Stimulated activated CD8-positive, alpha-beta memory T cell treated with anti-CD3 and anti-CD28 coated beads, Interleukin-4, amount 100 ng/mL, for 48 hours (primary cell): ENCODE measurements at places on chromosomes 1 and 21.

- no peak for DNase-seq
Observed at GRCh38 chr1:192133350-192133926, 24.8 kb upstream of the RGS18 start.

DNA sequence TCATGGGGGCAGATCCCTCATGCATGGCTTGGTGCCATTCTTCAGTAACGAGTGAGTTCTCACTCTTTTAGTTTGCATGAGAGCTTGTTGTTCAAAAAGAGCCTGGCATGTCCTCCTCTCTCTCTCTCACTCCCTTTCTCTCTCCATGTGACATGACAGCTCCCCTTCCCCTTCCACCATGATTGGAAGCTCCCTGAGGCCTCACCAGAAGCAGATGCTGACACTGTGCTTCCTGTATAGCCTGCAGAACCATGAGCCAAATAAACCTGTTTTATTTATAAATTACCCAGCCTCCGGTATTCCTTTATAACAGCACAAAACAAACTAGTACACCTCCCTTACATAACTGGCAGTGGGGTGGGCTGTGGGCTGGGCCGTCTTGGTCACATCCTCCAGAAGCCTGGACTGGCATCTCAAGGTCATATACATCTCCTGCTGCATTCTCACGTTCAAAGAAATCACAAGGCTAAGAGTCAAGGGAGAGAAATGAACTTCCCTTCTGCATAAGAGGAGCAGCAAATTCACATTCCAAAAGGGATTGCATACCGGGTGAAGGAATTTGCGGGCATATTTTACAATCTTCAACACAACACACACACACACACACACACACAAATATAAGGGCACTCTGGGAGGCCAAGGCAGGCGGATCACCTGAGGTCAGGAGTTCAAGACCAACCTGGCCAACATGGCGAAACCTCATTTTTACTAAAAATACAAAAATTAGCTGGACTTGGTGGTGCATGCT, 2.3 kb upstream of the CCSAP start:
- DNase-seq, result no peak

DNA sequence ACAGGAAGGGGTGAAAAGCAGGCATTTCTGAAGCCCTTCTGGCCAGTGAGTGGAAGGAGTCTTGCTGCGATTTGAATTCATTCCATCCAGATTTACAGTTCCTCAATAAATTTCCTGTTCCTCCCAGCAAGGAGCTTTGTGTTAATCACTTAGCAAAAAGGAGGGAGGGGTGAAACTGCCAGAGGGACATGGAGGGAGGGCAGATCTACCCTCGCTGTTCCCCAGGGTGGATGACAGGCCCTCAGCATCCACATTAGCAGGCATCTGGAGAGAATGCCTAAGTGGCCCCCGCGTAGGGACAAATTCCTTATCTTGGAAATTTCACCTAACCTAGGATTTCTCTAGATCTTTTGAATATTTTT, 1.2 kb downstream of the ETV3 start:
- DNase-seq, result peak; percentile 24

DNA sequence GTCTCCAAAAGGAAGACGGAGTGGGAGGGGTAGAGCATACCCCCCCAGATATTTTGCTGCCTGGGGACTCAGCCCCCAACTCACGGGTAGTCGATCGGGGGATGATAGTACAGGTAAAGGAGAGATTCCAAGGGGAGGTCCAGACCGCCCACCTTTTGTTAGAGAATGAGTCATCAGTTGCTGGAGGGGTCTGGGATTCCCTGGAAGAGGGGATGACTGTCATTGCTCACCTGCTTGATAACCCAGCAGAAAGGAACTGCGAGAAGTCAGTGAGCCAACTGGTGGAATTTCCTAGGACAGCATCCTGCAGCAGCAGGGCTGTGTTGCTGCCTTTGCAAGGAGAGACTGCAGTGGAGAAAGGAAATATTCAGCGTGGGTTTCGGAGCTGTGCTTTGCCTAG, 64.4 kb downstream of the MACF1 start:
- DNase-seq, result no peak

DNA sequence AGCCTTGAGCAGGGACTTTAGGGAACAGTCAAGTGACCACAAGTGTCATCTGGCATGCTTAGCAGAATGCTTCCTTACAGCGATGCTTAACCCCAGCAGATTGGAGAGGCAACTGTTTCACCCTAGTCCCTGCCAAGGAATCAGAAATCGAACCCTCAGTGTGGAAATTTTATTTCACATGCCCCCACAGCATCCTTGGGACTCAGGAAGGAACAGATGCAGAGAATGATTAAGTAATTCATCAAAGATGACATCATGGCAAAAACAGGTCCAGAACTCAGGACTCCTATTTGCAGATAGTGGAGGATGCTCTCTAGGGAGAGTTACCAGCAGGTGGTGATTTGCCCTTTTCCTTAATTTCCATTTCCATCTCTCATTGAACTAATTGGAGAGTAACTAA, 333.0 kb upstream of the KAZN start:
- no peak for DNase-seq

GRCh38 chr1:119829625-119830024, 18.4 kb upstream of the REG4 start:
- no peak for DNase-seq

- no peak for DNase-seq
Observed at GRCh38 chr1:10082785-10083479, 50.2 kb downstream of the UBE4B start.

DNA sequence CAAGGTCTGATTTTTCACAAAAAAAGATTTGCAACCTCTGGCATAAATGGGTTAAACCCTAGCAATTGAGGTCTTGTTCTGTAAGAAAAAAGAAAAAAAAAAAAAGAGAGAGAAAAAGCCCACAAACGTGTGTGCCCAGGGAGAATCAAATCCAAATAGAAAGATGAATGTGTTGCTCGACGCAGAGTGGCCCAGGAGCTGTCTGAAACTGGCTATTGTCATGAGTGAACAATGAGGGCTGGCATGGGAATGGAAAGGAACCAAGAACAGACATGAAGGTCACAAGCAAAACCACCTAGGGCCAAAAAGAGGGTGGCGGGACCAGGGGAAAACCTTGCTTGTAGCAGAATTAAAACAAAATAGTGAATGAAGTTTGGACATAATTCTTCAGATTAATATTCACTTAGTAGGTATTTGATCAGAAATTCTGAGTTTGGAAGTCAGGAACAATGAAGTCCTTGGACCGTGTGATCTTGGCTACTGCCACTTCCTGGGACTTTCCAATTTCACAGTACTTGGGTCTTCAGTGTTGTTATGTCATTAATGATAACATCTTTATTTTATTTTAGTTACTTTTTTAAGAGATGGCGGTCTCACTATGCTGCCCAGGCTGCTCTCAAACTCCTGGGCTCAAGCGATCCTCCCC, 3.1 kb downstream of the ENO1 start:
- no peak for DNase-seq

DNA sequence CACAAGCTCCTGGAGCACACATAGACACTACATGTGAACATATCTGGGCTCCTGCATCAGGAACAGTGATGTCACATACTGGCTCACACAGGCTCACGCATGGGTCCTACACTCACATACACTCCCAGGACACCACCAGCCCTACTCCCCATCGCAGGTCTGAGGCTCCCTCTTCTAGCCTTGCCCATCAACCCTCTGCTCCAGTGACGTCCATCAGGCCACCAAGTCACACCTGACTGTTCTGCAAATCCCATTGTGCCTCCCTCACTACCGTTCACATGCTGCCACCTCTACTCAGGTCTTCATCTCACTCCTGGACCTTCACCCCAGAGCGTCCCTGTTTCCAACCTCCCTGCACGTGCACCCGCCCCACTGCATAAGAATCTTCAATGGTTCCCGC, 18.1 kb downstream of the TFAP2E start:
- DNase-seq, result no peak

DNA sequence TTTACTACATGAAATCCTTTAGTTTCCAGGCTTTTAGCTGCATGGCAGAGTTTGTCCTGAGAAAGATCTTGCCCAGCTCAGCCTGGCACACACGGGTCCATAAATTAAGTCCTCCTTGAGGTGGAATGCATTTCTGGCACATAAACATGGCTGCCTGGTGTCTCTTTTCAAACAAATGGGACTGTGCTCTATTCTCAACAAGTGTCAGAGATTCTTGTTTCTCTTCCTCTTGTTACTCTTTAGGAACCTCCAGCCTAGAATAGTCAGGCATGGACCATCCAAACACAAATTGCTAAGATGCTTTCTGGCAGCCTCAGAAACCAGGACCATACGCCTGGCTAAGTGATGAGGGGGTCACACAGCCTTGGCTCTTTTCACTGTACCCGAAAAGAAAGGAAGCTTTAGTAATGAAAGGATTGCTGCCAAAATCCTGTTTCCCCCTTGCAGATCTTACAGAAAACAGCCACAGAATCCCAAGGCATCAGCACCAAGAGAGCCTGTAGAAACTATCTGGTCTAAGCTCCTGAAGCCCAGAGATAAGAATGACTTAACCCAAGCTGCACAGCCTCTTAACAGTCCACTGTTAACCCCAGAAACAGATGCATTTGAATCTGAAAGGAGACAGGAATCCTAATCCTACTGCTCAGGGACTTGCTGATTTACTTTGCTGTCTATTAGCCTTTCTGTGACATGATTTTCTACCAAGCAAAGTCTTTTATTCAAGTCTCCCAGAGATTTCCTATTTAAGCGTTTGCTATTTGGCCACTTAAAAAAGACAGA, 31.9 kb upstream of the NRDC start:
- no peak for DNase-seq

GRCh38 chr21:16181018-16181417, 451.2 kb downstream of the USP25 start:
- no peak for DNase-seq

DNA sequence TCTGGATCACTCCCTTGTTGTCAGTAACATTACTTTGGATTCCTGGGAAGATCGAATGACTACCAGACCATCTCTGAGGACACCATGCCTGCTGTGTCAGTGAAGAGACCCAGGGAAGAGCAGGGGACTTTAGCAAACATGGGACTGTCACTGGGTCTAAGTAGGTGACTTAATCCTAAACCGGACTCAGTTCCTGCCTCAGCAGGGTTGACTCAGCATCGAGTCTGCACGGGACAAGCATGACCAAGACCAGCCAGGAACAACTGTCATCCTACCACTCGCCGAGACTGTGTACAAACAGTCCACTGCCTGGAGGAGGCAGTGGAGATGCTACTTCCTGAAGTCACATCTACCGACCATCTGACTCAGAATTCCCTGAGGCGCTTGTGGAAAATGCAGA, 53.2 kb upstream of the RAB4A start:
- no peak for DNase-seq
